ENCODE measurements at places on chromosomes 2 and 18.

GRCh38 chr2:86064006-86064405, 41.7 kb downstream of the POLR1A start:
- no peak for DNase-seq

GRCh38 chr18:3367491-3368091, 82.4 kb upstream of the TGIF1 start:
- no peak for DNase-seq

DNA sequence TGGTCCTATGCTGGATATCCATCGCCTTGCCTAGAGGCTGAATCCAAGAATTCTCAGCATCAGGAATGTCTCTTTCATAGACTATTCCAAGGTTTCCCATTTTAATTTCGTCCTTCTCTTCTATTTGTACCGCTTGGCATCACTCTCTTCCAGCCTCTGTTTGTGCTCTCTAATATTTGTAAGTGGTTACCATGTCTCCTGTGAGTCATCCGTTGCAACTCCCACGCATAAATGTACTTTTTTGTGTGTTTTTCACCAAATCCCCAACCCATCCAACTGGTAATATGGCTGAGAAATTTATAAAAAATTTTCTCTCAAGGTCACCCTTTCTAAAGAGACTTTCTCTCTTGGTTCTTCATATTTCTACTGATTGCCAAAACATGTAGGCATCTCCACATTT, 21.8 kb downstream of the COLEC12 start:
- DNase-seq = no peak

DNA sequence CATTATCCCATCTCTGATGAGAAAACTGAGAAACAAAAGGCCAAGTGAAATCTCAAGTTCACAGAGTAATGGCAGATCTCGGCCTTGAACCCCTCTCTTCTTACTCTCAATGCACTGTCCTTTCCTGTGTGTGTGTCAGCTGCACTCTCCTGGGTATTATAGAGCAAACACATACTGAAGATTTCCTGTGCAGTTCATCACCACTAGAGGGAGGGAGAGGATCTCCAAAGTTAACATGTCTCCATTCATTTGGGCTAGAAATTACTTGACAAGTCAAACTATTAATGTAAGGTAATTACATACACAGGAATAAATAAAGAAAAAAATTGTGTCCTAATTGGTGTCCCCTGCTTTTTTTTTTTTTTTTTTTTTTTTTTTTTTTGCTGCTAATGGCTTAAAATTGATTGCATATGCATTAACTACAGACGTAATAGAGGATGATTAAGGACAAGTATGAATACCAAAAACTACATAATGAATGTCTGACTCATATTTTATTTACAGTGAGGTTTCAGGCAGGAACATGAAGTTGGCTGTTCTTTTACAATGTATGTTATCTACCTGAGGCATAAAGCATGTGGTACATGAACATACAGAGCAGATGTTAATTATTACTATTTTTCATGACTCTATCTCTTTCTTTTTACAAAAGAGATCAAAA, 269.2 kb downstream of the NYAP2 start:
- DNase-seq = no peak

Data from stimulated activated CD8-positive, alpha-beta memory T cell treated with anti-CD3 and anti-CD28 coated beads, Interleukin-15, amount 100 ng/mL, for 48 hours (primary cell).